Brain (organoid and tissue), 16 donors: ENCODE measurements at places on chromosomes 2 and 18.

DNA sequence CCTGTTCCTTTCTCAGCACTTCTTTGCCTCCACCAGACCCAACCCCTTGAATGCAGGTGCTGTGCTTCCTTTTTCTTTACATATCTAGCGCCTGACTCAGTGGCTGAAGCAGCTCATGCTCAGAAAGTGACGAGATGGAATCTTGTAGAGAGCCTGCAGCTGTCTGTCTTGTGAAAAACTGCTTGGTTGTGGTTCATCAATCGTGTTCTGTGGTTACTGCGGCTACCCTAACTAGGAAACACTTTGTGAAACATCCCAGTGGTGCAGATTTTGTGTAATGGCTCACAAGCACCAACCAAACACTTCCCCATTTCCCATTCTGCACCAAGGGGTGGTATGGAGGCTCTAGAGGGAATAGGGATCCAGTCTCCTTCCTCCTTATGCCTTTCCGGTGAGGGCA lies 307.2 kb upstream of the MMADHC start:
- DNase-seq, result no peak

DNA sequence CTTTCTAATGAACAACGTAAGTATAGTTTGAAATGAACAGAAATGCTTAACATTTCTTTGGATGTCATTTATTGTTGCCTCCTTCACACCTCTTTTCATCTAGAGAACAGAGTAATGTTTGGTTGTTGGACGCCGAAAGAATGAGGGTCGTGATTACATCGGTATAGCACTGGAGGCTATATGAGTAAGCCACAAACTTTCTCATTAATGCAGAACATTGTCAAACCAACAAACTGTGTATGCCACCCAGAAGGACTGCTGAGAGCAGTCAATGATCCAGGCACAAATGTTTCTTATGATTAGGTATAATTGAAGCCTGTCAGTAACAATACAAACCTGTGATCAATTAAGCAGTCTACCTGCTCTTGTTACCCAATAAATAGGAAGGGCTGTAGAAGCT lies 1494.7 kb upstream of the NXPH2 start:
- DNase-seq, result no peak

DNA sequence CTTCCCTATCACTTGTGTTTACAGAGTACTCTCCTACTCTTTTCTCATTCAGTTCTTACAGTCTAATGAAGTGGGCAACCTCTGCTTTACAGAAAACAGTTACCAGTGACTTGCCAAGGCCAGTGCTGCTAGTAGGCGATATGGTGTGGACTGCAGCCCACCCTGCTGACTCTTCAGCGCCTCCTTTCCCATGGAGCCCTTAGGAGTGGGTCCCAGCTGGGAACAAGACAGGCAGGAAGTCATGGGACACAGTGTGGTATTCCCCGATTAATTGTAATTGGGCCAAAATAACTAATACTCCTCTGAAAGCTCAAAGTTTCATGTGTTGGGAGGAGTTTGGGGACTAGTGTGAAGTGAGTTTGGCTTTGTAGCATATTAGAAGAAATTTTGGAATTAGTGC lies 120.1 kb upstream of the EML6 start:
- DNase-seq, result no peak

DNA sequence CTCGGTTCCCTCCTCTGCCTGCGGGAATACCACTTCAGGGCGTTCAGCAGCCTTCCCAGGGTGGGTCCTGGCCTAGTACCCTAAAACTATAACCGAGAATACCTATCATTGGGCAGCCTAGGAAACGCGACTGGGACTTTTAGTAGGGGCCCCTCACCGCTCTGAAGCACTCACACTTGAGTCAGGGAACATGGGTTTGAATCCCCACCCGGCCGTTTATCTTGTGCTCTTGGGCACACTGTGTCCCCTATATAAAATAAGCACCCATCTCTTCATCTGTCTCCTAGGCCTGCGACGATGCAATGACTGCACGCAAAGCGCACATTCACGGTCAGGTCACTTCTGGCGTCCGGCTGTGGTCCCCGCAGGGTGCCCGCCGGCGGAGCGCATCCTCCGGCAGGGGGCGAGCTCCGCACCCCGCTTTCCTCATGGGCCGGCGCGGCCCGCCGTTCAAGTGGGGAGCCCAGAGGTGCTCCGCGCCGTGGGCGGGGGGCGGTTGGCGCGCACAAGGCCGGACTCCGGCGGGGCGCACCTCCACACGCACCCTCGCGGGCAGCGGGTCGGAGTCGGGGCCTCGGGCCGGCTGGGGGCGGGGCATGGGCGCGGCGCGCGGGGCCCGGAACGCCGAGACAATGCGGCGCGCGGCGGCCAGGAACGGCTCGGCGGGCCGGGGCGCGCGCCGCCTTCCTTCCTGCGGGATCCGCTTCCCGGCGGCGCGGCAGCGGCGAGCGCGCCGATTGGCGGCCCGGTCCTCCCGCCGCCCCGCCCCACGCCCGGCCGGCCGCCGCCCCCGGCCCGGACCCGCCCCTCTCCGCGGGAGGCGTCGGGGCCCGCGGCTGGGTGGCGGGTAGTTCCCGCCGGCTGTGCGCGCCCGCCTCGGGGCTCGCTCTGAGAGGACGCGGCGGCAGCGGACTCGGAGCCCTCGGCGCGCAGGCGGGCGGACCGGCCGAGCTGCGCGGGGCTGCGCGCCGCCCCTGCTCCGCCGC lies at the start of gene ASAP2:
TSS of gene ASAP2 (plus strand) at position 850 of the 986 bp plus-strand sequence. CDS start 293 bp downstream, outside the sequence.
- DNase-seq, result peak; percentile 86
